GM12878 (cell line): ENCODE measurements at places on chromosomes 6 and 20. TPM values are rescaled to one million over a fixed set of nuclear protein-coding genes. Genes with fewer than 3 reads are reported as not detected.

DNA sequence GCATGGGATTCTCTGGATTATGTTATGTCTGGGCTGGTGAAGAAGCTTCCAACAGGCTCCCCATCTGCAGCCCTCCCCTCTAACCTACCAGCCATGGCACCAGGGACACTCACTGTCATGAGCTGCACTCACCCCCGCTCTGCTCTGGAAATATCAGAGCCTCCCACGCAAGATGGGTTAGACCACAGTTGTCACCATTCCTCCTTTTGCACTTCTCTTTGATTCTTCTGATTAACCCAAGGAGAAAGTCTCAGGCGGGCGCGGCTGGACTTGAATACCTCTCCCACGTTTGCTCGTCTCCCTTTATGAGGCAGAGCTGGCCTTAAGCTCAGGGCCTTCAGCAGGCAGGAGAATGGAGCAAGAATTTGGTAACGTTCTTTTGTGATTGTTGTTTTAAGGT is 128.1 kb downstream of the CEBPB start:
- no peak for DNase-seq

Gene C6orf141
- total RNA-seq, result not detected in 2 replicates

GRCh38 chr20:62774762-62775161 is 21.5 kb upstream of the MRGBP start:
- no peak for DNase-seq

Gene SLA2
- 1.7 and 2.1 TPM in 2 replicates for total RNA-seq

- no peak for DNase-seq
Measured at GRCh38 chr6:167932468-167933276, 64.8 kb upstream of the KIF25 start.

GRCh38 chr6:134478764-134479399 is 161.0 kb upstream of the SGK1 start:
- no peak for DNase-seq

DNA sequence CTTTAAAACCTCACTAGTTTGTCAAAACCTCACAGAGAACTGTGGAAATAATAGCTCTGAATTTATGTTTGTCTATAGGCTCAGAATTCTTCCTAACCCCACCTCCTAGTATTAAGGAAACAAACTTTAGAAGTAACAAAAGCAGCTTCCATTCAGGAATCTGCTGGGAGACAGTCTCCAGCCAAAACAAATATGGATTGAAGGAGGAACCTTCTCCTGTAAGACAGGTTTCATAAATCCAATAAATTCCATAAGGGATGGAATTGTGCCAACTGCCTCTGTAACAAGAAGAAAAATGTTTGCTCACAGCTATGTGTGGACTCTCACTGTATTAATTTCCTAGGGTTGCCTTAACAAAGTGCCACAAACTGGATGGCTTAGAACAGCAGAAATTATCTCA is 7.5 kb downstream of the SYCP2 start:
- DNase-seq, result no peak

Gene DDX39B
- total RNA-seq, result 337 and 345 TPM in 2 replicates

GRCh38 chr6:33139596-33140206 is 52.6 kb downstream of the COL11A2 start:
- DNase-seq, result no peak
